Left lung (tissue), 14 donors: ENCODE measurements at places on chromosomes 1 and 21. TPM values are rescaled to one million over a fixed set of nuclear protein-coding genes. Genes with fewer than 3 reads are reported as not detected.

KIF21B gene
- polyA plus RNA-seq: 5.9 TPM

GRCh38 chr1:89900791-89901708 is 80.2 kb downstream of the LRRC8D start:
- DNase-seq: no peak

DNA sequence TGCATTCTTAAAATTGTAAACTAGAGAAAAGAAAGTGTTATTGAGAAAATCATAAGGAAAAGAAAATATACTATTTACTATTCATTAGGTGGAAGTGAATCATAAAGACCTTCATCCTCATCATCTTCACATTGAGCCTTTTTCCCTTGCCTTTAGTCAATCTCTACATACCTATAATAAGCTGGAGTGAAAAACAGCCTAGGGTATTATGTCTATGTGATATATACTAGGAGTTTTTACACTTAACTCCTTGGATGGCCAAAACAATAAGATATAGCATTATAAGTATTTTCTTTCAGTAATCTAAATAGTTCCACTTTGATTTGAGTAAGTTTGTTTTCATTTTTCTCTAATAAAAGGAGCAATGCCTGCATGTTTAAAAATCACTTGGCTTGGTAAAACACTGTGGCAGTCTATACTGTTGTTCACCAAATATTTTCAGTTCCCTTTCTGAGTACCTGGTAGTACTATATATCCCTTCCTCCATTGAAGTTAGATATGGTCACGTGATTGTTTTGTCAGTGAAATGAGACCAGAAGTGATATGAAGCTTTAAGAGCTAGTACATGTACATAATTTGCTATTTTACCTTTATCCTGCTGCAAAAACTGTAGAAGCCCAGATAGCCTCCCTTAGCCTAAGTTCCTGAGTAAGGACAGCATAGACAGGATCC is 78.3 kb downstream of the CLEC20A start:
- no peak for DNase-seq

- DNase-seq: no peak
Observed at GRCh38 chr1:46455951-46456350, 33.7 kb upstream of the DMBX1 start.

- no peak for DNase-seq
Observed at GRCh38 chr1:223208164-223209076, 65.4 kb upstream of the TLR5 start.

GRCh38 chr21:32567626-32568025 is 17.7 kb downstream of the TCP10L start:
- no peak for DNase-seq
